ENCODE measurements at places on chromosomes 2 and 18.
A peak's percentile ranks its signal among the peaks of the same experiment; 100 is the strongest.

GRCh38 chr18:2881840-2882195, 35.0 kb downstream of the EMILIN2 start:
- DNase-seq: no peak

- peak; percentile 86 for DNase-seq
Measured at GRCh38 chr2:26033270-26033817, 540 bp upstream of the RAB10 start.

GRCh38 chr2:25204190-25204838, 35.9 kb upstream of the POMC start:
- DNase-seq: no peak

GRCh38 chr2:47172156-47172921, 17.2 kb upstream of the STPG4 start:
- no peak for DNase-seq

GRCh38 chr2:176614049-176614448, 344.8 kb downstream of the MTX2 start:
- peak; percentile 9 for DNase-seq

GRCh38 chr2:80302314-80303005, 2.1 kb downstream of the LRRTM1 start:
- no peak for DNase-seq

DNA sequence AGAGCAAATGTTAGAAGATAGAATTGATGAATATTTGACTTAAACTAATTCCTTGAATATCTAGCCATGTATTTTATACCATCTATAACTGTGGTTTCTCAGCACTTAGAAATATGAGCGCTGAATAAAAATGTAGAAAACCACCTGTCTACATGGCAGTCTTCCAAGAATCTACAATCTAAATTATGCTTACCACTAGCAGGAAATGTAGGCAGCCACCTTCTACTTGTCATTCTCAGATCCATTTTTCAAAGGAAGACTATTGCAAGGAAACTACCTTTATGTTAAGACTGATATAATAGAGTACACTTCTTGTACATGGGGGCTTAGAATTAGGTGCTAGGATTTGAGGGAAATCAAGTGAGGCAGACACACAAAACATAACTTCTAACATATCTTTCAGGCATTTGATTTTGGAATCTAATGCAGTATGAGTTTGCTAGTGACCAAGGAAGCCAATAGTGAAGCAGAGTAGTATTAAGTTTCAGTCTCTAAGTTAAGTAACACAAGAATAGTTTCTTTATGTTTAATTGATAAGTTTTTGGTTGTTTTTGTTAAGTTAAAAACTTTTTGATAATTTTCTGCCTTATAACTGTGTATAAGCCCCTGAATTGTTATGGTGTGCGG, 175.9 kb upstream of the ITGA4 start:
- DNase-seq: no peak

- no peak for DNase-seq
Measured at GRCh38 chr2:47778698-47779425, 4.1 kb upstream of the MSH6 start.

- DNase-seq: no peak
Measured at GRCh38 chr18:58980991-58981390, 116.3 kb downstream of the ZNF532 start.

GRCh38 chr2:219443016-219443696, 8.5 kb downstream of the SPEG start:
- no peak for DNase-seq

- DNase-seq: no peak
Measured at GRCh38 chr2:32260376-32260775, 4.3 kb downstream of the NLRC4 start.

- no peak for DNase-seq
Measured at GRCh38 chr2:198375083-198375410, 570.7 kb downstream of the PLCL1 start.

- DNase-seq: peak; percentile 63
Measured at GRCh38 chr2:172931918-172932520, 143.6 kb upstream of the MAP3K20 start.

GRCh38 chr2:218516614-218517013, 51.5 kb downstream of the USP37 start:
- peak; percentile 19 for DNase-seq

GRCh38 chr2:65326276-65326675, 98.6 kb downstream of the ACTR2 start:
- DNase-seq: no peak

DNA sequence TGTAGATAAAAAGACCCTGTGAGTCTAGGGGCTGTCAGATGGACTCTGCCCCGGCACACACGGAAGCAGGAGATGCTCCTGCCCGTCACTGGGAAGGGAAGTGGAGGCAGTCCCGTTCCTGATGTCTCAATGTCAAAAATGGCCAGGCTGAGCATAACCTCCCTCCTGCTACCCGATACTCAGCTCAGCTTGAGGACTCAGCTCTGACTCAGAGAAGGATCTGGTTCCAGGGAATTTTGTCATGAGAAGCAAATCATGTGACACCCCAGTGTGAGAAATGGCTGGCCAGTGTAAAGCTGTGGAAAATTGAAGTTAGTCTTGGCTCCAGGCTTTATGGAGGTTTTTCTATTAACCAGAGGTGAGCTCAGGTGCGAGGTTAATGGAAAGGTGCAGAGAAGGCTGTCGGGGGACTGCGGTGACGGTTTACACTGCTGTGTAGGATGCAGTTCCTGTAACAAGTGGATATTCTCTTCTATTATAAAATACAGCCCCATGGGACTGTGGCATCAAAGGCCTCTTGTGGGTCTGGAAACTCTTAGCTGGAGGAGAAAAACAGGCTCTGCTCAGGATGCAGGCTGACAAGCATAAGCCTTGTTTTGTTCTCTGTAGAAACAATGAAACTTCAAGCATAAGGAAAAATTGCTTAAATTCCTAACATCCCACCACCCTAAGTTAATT, 24.7 kb upstream of the AGAP1 start:
- DNase-seq: peak; percentile 95

- DNase-seq: no peak
Measured at GRCh38 chr18:10414293-10414842, 40.1 kb upstream of the APCDD1 start.

- DNase-seq: no peak
Measured at GRCh38 chr2:159790323-159790722, 7.7 kb downstream of the CD302 start.

DNA sequence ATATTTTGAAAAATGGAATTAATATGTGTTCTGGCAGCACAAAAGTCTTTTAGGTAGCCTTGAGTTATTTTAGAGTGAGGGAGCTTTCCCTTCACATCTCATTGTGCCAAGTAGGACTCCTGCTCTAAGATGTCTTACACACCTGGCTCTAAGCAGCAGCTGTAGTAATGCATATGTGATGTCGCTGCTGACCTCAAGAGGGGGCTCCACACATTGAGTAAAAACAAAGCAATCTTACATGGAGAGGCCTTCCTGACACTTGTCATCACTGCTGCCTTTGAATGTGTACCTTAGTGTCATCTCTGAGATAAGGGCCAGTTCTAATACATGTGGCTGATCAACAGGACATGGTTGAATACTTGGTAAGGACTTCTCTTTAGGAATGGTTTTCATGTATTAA, 75.8 kb downstream of the ACTR3 start:
- peak; percentile 77 for DNase-seq

DNA sequence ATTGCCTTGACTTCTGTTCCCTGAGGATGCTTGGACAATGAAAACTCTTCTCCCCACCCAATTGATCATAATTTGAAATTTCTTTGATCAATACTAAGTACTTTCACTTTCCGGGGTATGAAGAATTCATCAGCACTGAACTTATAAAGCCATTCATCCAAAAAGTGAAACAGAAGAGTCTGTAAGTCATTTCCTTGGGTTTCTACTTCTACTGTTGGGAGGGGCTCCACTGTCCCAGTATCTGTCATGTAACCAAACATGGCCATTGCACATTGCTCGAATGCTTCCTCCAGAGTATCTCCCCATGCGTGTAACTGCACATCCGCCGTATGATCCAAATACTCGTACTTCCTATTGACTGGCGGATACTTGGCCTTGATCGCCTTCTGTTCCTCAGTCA, 30.3 kb downstream of the NCL start:
- no peak for DNase-seq

DNA sequence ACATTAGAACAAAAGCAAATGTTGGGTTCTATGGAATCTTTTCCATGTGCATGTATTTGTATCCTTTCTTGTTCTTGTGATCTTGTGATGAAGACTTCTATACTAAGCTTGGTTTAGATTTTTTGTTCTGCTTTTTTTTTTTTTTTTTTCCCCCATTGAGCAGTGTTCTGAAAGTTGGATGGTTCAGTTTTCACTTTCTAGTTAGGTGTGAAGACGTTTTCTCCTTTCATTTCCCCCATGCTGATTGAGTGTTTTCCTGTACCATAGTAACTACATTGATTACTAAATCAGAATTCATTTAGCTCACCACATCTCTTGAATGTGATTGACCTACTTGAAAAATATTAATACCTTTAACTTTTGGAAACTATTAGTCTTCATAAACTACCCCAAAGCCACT, 34.1 kb downstream of the NOP58 start:
- DNase-seq: no peak

GRCh38 chr2:139078376-139078775, 298.2 kb upstream of the NXPH2 start:
- no peak for DNase-seq

DNA sequence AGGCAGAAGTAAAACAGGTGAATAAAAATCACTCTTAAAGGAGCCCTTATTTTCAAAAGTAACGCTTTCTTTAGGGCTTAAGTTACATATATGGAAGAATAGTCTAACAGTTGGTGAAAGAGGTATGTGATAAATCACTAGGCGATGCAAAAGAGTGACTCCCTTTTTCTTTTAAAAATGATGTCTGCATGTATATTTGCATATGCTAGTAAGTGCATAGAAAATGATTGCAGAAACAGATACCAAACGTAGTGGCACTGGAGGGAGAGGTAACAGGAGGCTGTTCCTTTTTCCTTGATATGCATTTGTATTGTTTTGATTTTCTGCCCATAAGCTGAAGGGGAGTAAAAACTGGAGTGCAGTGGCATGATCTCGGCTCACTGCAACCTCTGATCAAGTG, 158.3 kb downstream of the PRPF40A start:
- no peak for DNase-seq

DNA sequence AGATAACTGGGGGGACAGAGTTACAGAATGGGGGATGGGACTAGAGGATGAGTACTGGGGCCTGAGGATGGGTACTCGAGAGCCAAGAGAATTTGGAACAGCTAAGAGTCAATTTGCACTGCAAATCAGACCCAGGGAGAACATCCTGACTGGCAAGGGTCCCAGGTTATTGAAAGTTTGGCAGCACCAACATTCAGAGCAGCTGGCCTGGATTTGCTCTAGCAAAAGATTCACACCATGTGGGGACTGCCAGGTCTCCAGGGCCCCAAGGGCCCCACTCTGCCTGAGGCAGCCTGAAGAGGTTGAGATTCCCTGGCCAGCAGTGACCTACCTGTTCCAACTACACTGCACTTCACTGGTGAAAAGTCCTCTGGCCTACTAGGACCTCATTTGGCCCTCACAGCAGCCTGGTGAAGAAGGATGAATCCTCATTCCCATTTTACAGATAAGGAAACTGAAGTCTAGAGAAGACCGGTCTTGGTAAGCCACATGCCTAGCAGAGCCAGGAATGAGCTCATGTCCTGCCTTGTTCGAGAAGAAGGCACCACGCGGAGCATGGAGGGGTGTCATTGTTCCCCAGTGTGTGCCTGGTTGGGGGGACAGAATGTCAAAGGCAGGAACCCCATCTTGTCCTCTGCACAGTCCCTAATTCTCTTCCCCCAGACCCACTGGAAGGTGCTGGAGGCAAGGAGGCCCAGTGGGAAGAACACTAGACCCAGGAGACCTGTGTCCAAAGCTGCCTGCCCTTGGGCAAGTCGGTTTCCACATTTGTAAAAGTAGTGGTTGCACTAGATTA, 258.6 kb downstream of the TNS1 start:
- DNase-seq: no peak

- DNase-seq: no peak
Measured at GRCh38 chr18:76928179-76928868, 106.0 kb downstream of the ZNF236 start.

GRCh38 chr2:145321344-145321743, 801.4 kb upstream of the ZEB2 start:
- DNase-seq: no peak

- DNase-seq: no peak
Measured at GRCh38 chr2:239461291-239462190, 60.7 kb upstream of the HDAC4 start.
